Activated T-helper 17 cell treated with anti-CD3 and anti-CD28 coated beads, Interleukin-2, amount 50 U/mL, for 72 hours (primary cell): ENCODE measurements at places on chromosomes 7 and 10.
A peak's percentile ranks its signal among the peaks of the same experiment; 100 is the strongest.

- no peak for ATAC-seq
Measured at GRCh38 chr10:5774987-5775620, 38.1 kb downstream of the GDI2 start.

DNA sequence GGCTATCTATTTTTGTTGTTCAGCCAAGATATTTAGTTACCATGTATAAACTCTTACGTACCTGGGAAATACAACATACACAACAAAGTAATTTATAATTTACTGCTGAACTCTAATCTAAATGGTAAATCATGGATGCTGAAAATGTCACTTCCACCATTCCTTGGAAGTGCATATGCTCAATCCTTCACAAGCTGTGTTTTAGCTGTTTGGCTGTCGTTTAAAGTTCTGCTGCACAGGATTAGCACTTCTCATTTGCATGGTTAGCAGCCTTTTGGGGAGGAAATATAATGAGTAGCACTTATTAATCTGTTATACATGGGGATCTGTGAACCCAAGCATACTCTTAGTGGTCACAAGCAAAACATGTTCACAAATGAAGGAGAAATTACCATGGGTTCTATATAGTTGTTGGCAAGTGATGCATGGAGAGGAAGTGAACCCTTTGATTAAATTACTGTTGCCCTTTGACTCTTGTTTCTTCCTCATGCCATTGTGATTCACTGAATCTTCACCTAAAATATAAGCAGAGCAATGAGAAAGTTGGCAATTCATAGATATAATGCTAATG is 18.5 kb downstream of the PIK3CG start:
- no peak for ATAC-seq

DNA sequence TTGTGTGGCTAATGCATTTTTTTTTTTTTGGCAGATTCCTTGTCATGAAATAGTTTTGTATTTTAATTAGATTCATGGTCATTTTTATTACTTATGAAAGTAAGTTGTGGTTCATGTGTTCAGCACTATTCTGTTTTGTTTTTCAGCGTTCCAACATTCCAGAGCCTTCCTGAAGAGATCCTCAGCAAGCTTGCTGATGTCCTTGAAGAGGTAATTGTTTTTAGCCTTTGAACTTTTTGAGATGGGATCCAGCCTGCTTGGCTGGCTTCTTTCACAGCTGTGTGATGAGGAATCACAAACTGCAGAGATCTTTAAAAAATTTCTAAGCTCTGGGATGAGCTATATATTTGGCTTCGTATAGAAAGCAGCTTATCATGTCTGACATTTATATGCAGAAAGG is 208.0 kb upstream of the CSTF2T start:
- ATAC-seq, result no peak

- ATAC-seq, result no peak
Measured at GRCh38 chr10:26809973-26810372, 50.8 kb downstream of the ABI1 start.

GRCh38 chr7:96346293-96346953 is 24.5 kb upstream of the SLC25A13 start:
- ATAC-seq, result no peak

DNA sequence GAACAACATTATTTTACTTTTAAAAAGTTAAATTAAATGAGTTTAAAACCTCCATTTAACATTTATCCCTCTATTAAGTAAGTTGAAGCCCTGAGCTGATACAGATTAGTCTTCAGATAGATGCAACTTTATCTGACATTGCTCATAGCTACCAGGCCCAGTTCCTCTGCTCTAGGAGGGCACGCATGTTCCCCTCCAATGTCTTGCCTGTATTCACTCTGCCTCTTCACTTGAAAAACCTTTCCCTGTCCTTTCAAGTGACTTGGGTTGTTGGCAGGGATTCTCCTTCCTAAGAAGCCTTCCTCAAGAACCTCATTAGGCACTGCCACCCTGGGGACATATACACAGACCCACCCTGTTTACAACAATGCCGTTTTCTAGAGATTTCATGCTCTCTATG is 270.4 kb downstream of the RELN start:
- no peak for ATAC-seq

GRCh38 chr7:508461-509170 is 11.0 kb downstream of the PDGFA start:
- no peak for ATAC-seq

DNA sequence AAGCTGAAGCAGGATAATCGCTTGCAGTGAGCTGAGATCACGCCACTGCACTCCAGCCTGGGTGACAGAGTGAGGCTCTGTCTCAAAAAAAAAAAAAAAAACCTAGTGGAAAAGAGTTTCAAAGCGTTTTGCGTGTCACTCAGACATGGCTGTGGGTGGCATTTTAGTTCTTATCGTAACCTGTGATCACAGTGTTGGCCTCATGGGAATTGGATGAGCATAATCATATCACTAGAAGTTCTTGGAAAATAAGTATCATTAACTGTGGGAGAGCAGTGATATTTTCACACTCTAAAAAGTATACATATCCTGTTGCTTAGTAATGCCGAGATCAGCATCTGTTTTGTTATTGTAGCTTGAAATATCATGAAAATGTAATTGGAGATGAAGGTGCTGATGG is 92.6 kb downstream of the CREM start:
- peak; percentile 67 for ATAC-seq

DNA sequence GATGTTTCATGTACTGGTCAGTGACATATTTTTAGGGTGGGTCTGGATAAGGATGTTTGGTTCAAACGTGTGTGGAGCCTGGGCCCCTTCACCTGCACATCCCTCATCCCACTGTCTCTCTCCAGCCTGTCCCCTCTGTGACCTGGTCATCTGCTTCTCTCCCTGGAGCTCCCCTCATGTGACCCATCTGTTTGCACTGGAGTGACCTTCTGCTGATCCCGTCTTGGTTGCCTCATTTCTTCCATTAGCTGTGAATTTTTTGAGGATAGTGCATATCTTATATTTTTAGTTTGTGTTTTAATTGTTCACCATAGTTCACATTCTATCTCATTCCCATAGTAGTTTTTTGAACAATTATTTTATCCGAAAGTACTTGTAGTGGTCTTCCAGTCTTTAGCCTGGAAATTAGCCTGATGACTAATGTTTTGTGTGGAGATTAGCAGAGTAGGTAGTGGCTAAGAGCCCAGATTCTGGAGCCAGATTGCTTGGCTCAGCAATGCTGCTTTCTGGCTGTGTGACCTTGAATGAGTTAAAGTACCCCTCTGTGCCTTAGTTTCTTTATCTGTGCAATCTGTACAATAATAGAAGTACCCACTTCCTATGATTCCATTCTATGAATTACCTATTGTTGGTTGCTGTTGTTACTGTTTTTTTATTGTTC is 224.5 kb downstream of the LRMDA start:
- no peak for ATAC-seq

DNA sequence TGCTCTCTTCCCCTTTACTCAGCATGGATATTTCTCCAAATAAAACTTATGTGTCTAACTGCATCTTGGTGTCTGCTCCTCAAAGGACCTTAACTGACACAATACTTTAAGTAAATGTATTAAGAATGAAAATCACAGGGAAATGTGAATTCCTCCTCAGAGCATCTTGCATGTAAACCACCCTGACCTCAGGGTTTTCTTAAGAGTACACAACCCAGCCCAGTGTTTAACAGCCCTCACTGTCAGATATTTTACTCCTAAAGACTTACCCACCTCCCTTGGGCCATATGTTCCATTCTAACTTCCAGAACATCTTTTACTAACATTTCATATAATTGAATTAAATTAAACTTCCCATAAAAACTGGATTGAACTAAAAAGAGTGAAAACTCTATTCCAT is 315.3 kb downstream of the HPSE2 start:
- ATAC-seq, result no peak

- no peak for ATAC-seq
Measured at GRCh38 chr7:83153419-83153818, 9.3 kb downstream of the PCLO start.

DNA sequence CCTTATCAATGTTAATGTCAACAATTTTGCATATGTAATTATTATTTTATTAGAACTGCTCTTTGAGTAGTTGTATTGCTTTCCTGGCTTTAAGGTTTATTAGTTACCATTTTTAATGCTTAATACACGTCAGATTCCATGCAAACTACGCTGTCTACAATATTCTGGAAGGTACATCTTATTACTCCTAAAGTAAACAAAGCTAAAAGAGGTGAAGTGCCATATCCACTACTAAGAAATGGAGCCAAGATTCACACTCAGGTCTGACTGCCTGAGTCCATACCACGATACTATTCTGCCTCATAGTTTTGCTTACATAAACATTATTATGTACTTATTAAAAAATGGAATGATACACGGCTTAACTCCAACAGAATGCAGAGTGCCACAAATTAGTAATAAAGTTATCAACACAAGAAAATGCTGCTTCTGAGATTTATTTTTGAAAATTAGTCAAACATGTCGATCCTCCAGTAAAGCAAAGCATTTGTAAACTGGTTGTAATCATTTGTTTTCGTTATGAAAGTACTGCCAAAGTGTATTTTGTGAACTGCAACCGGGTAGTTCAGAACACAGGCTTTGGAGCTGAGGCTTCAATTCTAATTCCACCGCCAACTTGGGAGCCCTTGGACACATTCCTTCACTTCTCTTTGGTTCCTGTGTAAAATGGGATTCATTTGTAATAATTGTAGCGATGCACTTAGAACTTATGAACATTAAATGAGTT is 1.1 kb upstream of the DMTF1 start:
- no peak for ATAC-seq

GRCh38 chr7:44645254-44645653 is 38.8 kb downstream of the OGDH start:
- ATAC-seq, result no peak

- no peak for ATAC-seq
Measured at GRCh38 chr7:129495987-129496386, 6.3 kb upstream of the SMKR1 start.

DNA sequence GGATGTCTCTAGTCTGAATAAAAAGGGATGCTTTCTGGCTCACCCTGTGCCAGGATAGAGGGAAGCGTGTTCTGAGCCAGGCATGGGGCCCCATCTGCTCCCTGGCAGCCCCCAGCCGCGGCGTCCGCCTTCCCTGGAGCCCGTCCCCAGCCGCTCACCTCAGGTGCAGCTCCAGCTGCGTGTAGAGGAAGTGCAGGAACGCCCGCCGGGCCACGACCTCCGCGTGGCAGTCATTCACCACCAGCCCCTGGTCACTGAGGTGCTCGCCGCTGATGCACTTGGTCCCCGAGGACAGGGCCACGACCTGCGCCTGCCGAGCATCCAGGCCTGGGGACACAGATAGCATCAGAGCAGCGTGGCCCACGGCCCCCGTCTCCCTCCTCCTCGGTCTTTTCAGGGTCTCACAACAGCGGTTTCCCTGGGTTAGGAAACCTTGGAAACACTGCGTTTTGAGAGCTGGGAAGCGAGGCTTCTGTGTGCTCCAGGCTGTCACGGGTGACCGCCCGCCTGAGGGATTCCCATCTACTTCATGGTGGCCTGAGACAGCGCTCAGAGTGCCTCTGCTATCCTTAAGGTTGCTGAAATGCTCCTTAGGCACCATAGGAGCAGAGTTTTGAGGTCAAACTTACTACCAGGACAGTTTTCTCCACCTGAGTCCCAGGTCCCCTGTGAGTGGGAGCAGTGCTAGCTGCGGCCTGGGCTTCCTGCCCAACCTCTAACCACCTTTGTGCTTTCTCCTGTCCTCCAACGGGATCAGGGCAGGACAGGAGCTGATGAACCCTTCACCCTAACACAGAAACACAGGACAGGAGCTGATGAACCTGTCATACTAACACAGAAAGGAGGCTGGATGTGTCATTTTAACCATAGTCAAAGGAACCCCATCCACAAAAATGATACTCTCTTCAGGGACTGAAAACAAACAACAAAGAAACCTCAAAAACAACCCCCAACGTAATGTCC is 186.1 kb downstream of the WDR37 start:
- ATAC-seq, result no peak

GRCh38 chr7:86644282-86645224 is 844 bp downstream of the GRM3 start:
- ATAC-seq, result no peak

GRCh38 chr7:2258661-2259365 is 16.8 kb downstream of the NUDT1 start:
- no peak for ATAC-seq

GRCh38 chr10:7193369-7193768 is 217.5 kb downstream of the SFMBT2 start:
- peak; percentile 92 for ATAC-seq

- no peak for ATAC-seq
Measured at GRCh38 chr10:75440271-75440793, 8.9 kb downstream of the LRMDA start.

DNA sequence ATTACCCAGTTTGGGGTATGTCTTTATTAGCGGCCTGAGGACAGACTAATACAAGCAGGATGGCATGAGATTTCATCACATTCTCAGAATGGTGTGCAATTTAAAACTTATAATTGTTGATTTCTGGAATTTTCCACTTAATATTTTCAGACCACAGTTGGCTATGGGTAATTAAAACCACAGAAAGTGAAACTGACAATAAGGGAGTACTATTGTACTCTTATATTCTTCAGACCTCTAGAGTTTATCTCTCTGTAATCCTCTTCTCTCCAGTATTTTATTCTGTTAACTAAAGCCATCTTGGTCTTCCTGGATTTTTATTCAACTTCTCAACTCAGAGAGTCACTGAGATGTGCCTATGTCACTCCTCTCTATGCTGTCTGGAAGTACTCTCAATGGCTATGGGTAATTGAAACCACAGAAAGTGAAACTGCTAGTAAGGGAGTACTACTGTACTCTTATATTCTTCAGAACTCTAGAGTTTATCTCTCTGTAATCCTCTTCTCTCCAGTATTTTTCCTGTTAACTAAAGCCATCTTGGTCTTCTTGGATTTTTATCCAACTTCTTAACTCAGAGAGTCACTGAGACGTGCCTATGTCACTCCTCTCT is 118.3 kb downstream of the PPP1R17 start:
- no peak for ATAC-seq

DNA sequence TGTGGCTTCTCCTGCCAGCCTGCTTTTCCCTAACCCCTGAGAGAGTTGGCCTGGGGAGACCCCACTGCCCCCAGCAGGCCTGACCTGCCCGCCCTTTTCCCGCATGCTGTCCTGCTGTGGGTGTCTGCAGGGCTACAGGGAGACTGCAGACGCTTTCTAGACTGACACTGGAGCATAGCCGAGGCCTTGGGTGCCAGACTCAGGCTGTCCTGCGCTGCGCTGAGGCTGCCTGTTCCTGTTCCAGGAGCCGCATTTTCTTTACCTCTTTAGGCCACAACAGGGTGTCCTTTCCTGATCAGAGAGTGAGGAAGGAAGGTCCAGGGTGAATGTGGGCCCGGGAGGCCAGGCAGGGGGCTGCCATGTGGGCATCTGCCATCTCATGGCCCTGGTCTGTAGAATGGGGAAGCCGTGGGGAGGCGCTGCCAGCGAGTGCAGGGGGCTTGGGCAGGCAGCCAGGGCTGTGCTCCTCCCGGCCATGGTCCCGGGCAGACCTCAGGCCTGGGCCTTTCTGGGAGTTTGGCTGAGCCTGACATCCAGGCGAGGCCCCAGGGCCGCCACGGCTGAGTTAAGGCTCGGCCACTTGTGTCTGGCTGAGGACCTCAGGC is 3.6 kb downstream of the PWWP2B start:
- no peak for ATAC-seq

- no peak for ATAC-seq
Measured at GRCh38 chr10:128631801-128632241, 505.6 kb upstream of the MKI67 start.
